ENCODE measurements at places on chromosomes 1 and 21. TPM values are rescaled to one million over a fixed set of nuclear protein-coding genes. Genes with fewer than 3 reads are reported as not detected.

DNA sequence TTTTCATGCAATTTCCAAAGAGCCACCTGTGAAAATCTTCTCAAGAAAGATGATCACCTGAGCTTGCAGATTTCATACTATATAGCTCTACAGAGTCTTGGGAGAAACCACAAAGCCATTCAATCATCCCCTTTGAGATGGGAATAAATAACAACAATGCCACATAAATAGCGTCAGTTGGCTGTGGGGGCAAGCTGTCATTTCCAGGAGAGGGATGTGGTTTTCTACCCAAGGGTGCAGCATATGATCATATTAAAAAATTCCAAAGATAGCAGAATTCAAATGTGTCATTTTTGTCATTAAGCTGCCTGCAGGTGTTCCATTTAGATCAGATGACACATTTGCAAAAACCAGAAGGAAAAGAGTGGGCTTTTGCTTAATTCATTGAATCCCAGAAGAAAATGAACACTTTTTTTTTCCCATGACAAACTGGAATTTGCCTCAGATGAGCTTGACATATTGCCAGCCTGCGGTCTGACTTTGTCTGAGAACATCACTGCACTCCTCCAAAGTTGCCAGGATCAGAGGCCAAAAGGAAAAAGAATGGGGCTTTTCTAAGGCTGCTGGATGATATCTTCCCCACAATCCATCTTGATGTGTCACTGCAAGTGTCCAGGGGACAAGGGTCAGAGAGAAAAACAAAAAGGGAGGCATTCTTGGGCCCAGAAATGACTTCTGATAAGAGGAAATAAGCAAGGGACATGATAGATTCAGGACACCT is 314.1 kb upstream of the USP25 start:
- H3K4me1 ChIP-seq, result peaks cover 4% of the 10 kb centered on the region
- no peak overlapping the region for H3K27ac ChIP-seq
- no peak overlapping the region for H3K4me3 ChIP-seq
- H3K36me3 ChIP-seq, result peaks cover 2% of the 10 kb centered on the region
- DNase-seq, result no peak

GRCh38 chr1:55751776-55752175 is 536.6 kb upstream of the USP24 start:
- H3K4me3 ChIP-seq, result no peak overlapping the region
- H3K27ac ChIP-seq, result no peak overlapping the region
- no peaks in the 10 kb centered on the region for H3K4me1 ChIP-seq
- no peaks in the 10 kb centered on the region for H3K27me3 ChIP-seq
- H3K36me3 ChIP-seq, result no peaks in the 10 kb centered on the region
- DNase-seq, result no peak

- H3K4me3 ChIP-seq, result no peak overlapping the region
- peaks cover under 1% of the 10 kb centered on the region for H3K27me3 ChIP-seq
- no peaks in the 10 kb centered on the region for H3K4me1 ChIP-seq
- H3K36me3 ChIP-seq, result no peaks in the 10 kb centered on the region
Measured at GRCh38 chr1:3460672-3461131, 6.2 kb downstream of the ARHGEF16 start.

DNA sequence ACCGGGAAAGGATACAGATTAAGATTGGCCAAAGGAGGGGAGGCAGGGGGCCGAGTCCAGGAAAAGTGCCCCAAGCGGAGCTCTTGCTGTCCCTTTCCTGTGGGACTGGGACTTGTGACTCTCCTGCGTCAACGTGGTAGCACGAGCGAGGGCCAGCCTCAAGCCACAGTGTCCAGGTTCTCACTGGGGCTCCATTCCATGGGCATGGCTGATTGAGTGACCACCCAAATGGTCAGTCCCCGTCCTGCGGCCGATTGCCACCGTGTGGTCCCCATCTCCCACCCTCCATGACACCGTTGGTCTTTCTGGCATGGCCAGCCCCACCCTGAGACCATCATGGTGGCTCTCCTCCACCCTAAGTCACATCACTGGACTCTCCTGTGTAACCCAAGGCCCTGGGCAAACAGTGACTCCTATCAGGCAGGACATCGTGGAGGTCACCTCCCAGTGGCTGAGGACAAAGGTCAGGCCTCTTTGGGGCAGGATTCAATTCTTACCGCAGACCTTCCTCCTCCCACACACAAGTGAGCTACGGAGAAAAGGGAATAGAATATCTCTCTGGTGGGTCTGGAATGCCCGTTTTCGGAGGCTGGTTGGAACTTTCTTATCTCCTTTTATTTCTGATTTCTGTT is 8.9 kb upstream of the C1orf174 start:
- no peaks in the 10 kb centered on the region for H3K27me3 ChIP-seq
- DNase-seq, result no peak
- H3K4me3 ChIP-seq, result no peak overlapping the region
- H3K4me1 ChIP-seq, result peaks cover 7% of the 10 kb centered on the region
- H3K27ac ChIP-seq, result no peak overlapping the region

GRCh38 chr1:207145401-207146058 is 41.5 kb downstream of the C4BPA start:
- H3K27ac ChIP-seq, result no peak overlapping the region
- H3K4me3 ChIP-seq, result no peak overlapping the region
- no peaks in the 10 kb centered on the region for H3K4me1 ChIP-seq
- peaks cover 2% of the 10 kb centered on the region for H3K27me3 ChIP-seq

The LRRC38 gene
- not detected for total RNA-seq

The TNFRSF18 gene
- total RNA-seq, result 231 TPM
